ENCODE measurements at places on chromosomes 5 and 9.

DNA sequence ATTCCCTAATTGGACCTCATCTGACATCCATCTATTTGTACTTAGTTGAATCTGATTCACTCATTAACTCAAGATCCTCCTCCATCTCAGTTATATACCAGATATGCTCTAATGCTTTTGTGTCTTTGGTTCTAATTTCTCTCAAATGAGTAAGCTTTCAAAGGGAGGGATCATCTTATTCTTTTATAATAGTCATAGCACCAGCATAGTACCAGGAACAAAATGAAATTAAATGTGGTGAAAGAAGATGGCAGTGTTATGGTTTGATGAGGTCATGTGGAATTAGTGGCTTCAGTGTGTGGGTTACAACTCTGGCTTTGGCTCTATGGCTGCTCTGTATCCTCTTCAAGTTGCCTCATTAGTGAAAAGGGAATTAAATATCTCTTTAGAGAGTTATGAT, 32.5 kb upstream of the ZNF366 start:
- no peak for DNase-seq

DNA sequence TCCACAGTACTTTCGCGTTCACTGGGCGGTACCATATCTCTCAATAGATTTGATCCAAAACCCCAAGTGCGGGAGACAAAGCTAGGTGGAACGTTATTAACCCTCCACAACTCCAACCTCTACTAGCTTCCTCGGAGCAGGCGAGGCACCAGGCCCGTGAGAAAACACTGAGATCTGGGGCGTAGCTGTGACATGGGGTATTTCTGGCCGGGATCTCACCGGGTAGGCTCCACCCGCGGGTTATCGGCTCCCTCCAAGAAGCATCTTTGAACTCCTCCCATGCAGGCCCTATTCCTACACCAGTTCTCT, 350 bp upstream of the SLC25A46 start:
- no peak for DNase-seq

GRCh38 chr5:155729684-155730059, 597.3 kb upstream of the SGCD start:
- no peak for DNase-seq

GRCh38 chr9:101836021-101836420, 97.6 kb upstream of the GRIN3A start:
- DNase-seq: no peak

- no peak for DNase-seq
These were observed 86.1 kb downstream of the SMIM23 start for GRCh38 chr5:171871711-171872110.

DNA sequence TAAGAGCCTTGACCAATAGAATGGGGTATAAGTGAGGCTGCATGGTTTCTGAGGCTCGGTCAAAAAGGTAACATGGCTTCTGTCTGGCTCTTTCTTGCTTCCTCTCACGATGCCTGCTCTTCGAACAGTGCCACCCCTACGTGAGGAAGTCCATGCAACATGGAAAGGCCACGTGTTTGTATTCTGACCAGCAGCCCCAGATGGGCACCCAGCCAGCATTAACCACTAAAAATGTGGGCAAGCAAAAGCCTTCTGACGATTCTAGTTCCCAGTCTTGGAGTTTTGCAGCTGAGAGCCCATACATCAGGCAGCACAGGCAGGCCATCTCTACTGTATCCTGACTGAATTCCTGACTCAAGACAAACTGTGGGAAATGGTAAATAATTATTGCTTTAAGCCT, 24.2 kb upstream of the NREP start:
- no peak for DNase-seq

- DNase-seq: no peak
These were observed 335.0 kb upstream of the TUSC1 start for GRCh38 chr9:26013199-26013598.

DNA sequence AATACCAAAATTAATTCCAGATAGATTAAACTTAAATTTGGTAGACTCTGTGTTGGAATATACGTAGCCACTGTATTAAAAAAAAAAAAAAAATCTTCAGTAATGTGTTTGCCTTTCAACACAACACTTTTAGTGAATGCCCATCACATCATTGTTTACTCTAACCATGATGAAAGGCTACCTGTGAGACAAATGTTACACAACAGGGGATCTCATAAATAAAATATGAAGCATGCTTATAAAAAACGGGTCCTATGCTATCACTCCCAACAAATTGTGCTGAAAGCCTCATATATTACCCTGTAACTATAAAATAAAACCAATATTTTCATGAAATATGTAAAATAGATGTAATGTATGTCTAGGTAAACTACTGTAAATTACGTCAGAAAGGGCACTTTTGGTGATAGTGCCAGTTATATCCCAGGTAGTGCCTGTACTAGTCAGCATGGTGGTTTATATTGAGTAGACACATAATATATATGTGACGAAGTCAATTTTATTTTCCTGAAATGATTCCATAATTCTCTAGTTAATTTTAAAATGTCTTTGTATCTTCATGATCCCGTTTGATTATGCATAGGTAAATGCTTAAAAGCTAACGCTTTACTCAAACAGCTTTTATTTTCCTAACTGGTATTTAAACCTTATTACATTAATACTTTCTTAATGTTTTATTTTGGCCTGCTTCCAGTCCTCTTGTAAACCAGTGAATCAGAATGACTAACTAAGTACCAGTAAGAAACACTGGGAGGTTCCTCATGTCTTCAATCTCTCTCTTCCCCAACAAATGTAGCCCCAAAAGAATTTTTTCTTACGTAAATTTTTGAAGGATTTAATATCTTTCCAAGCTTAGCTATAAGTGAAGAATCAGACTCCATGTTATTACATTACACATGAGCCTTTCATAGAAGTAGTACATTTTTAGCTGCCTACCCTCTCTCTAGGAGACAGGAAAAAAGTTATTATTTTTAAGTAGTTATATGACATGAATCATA, 420.3 kb downstream of the GABRG2 start:
- DNase-seq: no peak

DNA sequence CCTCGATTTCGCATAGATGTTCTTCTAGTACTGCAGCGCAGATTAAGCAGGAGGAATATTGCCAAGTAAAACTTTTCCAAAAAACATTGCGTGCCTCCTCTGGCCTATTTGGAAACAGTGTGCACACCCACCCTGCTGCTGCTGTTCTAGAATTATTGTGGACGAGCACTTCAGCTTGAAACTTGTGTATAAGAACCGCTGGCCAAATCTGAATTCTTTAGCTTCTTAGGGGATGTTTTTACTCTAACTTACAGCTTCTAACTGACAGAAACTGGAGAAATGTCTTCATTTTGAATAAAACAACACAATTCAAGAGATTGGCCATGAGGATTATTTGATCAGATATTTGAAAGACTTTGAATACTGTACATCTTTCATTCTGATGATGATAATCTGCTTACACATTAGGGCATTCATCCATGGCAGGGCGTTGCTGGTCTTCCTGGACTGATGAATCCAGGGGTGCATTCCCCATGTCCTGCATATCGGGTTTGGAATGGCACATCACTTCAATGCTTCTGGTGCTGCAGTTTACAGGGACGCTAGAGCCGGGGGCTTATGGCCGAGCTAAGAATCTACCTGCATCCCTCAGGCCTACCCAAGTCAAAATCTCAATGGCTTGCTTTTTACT, 6.5 kb downstream of the ADAMTS16 start:
- DNase-seq: no peak

DNA sequence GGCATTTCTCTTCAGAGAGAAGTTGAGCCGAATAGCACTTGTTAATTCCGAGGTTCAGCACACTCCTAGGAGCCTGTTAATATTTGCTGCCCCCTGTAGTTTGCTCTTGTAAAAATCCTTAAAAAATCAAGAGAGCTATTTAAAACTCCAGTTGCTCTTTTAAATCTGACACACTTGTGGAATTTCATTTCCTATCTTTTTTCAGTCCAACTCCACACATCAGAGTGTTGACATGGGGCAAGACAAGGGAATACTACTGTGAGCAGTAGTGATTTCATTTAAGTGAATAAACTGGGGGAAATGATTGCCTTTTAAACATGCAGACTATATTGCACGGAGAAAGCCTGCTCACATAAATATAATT, 1096.3 kb upstream of the DMAC1 start:
- no peak for DNase-seq

- DNase-seq: peak; percentile 85
These were observed 260.3 kb upstream of the KLF4 start for GRCh38 chr9:107749787-107750444.
